ENCODE measurements at places on chromosomes 6 and 20. TPM values are rescaled to one million over a fixed set of nuclear protein-coding genes. Genes with fewer than 3 reads are reported as not detected.

GRCh38 chr20:22339091-22339881 is 245.1 kb downstream of the FOXA2 start:
- no peak for DNase-seq

DNA sequence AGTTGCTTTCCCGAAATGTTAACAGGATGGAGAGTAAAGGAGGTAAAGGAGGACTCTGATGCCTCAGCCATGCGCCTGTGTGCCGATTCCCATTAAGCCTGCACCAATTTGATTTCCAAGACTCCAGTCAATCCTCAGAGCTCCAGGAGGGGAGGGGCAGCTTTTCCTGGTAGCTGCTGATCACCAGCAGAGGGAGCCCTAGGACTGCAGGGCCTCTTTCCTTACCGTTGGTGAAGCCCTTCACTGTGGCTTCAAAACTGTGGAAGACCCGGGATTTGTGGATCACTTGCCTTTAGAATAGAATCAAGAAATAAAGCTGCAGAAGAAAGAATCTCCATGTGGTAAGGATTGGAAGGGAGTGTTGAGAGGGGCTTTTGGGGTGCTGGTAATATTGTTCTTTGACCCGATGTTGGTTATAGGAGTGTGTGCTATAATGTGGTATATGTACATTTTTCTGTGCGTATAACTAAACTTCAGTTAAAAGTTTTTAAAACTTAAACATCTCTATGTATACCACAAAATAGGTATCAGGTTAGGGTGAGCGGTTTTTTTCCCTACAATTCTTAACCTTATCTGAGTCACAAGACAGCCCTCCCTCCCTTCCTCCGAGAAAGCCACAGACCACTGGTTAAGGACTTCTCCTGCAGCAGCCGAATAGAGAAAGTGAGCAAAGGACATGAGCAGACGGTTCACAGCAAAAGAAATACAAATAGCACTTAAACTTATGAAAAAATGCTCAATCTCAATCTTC is 6.9 kb upstream of the OSER1 start:
- DNase-seq: peak; percentile 81

GRCh38 chr6:125781314-125781868 is 9.4 kb upstream of the NCOA7 start:
- no peak for DNase-seq

DNA sequence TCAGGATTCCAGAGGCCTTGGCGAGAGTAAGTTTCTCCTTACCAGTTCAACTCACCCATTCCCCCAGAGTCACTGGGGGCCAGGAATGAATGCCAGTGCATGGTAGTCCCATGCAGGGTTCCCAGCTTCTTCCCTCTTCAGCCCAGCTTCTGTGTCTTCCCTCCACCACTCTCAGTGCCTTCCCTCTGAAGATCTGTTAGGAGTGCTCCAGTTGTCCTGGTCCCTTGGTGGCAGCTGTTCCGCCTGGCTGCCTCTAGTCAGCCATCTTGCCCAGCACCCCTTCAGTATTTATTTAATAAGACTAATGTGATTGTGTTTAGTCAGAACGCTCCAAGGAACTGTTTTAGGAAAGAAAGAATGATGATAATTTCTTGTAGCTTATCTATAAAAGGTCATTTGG is 23.1 kb downstream of the FIG4 start:
- no peak for DNase-seq

DNA sequence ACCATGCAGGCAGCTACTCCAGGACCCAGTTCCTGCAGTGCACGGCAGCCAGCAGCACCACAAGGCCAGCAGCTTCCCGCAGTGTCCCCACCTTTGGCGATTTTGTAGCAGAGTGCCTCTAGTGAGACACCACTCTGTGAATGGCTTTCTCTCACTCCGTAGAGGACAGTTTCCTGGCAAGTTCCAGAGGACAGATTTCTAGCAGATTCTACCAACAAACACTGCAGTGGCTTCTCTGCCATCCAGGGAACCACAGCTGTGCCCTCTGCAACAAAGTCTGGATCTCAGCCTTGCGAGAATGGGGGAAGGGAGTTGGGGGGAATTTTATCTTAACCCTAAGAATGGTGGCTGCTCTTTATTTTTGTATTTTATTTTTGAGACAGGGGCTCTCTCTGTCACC is 28.7 kb downstream of the SNHG17 start:
- DNase-seq: no peak

DNA sequence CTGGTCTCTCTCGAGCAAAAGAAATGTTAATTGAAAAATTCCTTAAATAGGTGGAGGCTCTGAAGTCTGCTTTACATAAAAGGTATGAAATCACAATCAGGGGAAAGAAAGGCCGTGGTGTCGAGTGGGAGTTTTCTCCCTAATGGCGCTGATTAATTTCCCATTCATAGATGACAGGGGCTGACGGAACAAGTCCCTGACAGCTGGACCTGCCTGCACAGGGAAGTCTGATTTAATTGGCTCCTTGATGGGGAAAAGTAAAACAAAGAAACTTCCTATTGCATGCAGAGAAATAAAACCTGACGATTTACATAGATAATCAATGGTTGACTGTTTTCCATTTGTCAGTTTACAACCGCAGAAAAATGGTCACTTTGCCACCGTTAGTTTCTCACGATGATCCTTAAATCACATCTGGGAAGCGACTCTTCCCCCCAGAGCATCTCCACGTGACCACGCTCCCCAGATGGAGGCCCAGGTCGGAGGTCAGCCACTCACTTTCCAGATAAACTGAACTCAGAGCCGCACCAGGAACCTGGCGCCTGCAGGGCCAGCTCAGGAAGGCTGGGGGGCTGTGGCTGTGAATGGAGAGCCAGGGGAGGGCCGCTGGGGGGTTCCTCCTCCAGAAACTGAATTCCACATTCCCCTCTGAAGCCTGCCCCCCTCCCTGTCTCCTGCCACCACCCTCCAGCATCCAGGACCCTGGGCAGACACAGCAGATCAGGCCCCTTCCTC is 55.3 kb downstream of the DLL1 start:
- no peak for DNase-seq

DNA sequence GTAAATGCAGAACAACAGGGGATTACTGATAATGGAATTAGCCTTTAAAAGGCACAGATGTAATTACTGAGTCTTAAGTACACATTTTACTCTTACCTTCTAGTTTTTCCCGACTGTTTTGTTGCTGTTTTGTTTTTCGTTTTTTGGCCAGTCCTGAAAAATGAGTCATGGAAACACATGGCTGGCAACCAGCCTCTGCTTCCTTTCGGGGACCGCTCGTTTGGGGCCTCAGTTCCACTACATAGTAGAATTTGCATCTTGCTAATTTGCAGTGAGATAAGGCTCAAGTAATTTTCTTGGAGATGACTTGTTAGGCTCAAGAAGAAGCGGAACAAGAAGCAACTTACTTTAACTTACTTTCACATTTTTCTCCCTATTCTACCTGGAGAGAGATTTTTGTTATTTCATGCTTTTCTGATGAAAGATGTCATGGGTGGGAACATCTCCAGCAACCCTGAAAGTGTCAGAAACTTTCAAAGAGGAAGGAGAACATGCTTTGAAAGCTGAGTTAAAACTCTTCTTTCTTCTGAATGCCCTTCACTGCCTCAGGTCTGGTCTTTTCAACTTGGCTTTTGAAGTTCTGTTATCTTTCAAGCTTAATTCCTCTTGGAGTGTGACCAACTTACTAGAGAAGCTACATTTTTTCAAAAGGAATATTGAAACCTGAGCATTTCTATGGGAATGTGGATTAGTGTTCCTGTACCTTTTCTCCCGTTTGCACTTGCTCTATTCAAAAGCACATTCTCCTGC is 71.5 kb upstream of the HDAC2 start:
- DNase-seq: no peak

GRCh38 chr6:139917951-139918630 is 543.6 kb upstream of the CITED2 start:
- no peak for DNase-seq

- DNase-seq: no peak
These were observed 121.5 kb upstream of the MCHR2 start for GRCh38 chr6:100115407-100116101.

DNA sequence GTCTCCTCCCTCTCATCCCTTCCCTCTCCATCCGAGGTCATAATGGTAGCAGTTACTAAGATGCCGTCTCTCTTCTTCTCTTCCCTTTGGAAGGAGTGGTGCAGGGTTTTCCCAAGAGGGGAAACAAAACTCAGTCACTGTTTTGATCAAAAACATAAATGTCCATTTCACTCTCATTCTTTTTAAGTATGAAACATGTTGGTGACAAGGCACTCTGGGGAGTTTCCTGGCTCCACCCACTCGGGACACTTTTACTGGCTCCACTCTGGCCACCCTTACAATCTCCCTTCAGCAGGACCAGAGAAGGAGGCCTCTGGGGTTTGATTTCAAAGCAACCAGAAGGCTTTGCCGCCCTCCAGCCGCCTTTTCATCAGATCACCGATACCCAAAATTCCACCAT is 57.0 kb downstream of the FGD2 start:
- no peak for DNase-seq

DNA sequence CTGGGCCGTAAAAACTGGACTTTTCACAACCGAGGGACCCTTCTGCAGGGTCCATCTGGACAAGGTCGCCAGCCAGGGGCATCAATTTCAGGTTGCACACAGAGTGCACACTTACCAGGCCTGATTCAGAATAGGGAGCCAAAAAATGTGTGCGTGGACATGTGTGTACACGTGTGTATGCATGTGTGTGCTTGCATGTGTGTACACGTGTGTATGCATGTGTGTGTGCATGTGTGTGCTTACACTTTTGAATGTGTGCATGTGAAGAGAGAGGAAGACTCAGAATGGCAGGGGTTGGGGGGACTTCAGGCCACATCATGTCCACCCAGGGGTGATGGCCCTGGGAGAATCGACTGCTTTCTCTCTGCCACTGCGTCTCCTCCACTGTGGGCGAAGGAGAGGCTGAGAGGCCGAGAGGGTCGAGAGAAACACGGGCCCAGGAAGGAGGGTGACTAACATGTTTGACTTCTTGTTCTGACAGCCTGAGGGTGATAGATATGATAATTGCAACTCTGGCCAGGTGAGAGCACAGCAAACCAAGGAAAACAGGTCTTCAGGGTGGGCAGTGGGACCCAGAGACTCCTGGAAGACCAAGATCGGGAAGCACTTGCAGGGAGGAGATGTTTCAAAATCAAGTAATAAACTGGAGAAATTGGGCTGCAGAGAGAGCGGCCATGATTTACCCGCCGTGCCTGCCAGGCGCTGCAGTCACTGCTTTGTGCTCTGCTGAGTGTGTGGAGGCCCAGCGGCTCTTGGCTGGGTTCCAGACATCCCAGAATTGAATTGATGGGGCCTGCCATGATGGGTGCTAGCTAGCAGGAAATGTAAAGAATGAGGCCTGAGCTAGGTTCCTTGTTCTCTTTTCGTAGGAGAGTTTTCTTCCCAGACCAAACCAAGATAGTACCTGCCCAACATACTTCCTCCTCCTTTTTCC is 310.8 kb downstream of the QKI start:
- DNase-seq: no peak

DNA sequence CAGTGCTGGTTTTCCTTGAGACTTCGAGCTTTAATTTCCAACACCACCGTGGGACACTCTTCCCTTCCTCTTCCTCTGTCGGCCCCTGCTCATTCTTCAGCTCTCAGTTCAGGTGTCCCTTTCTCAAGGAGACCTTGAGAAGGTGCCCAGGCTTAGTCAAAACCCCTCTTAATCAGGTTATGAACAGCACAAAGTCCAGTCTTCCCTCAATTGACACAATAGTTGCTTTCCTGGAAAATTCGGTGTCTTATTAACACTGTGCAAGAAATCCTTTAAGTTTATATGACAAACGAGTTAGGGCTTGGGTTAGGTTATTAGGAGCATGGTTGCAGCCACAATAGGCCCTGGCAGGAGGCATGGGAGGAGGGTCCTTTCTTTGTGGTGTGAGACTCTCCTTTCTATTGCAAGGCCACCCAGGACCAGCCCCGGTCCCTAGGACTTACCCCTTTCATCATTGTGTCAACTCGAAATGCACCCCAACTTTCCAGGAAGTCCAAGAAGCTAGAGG is 1.5 kb upstream of the NSFL1C start:
- DNase-seq: peak; percentile 32

DNA sequence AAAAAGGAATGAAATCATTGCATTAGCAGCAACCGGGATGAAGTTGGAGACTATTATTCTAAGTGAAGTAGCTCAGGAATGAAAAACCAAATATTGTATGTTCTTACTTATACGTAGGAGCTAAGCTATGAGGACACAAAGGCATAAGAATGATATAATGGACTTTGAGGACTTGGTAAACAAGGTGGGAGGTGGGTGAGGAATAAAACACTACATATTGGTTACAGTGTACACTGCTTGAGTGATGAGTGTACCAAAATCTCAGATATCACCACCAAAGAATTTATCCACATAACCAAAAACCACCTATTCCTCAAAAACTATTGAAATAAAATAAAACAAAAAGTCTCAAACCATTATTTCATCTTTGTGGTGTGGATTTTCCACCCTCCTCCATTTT is 593.5 kb downstream of the TENT5A start:
- DNase-seq: no peak

GRCh38 chr6:123668063-123668462 is 31.3 kb upstream of the TRDN start:
- no peak for DNase-seq

- no peak for DNase-seq
These were observed 26.2 kb upstream of the NCOA3 start for GRCh38 chr20:47475419-47476044.

- DNase-seq: no peak
These were observed 90.0 kb upstream of the HMGCLL1 start for GRCh38 chr6:55669028-55669427.

- DNase-seq: no peak
These were observed 27.5 kb downstream of the NCOA7 start for GRCh38 chr6:125818225-125818657.

DNA sequence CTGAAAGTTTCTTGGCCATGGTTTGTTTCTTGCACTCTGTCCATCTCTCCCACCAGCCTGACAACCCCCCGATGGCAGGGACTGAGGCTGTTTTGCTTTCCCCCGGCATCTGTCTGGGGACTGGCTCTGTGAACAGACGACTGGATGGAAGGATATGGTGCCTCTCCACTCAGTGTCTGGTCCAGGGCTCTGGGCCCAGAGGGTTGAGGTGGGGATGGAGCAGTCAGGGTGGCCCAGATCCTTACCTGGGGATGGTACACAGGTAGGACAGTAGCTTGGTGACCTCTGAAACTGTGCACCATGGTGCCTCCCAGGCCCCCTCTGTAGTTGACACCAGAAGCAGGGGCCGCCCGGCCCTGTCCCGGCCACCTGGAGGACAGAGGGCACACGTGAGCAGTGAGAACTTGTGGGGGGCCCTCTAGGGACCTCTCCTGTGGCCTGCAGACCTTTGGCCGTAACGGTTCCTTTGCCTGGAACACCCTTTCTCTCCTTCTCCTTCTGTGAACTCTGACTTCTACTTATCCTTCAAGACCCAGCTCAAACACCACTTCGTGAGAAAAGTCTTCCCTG is 29.5 kb downstream of the KIAA1755 start:
- no peak for DNase-seq

GRCh38 chr6:134534708-134535149 is 216.8 kb upstream of the SGK1 start:
- DNase-seq: no peak

- DNase-seq: no peak
These were observed 36.1 kb downstream of the FGD2 start for GRCh38 chr6:37041521-37041920.

The PLCG1 gene
- total RNA-seq: 25.8 TPM

The ENPP1 gene
- 27.2 TPM for total RNA-seq

The SENP6 gene
- total RNA-seq: 42.3 TPM

The OSER1 gene
- 12.6 TPM for total RNA-seq

The MCHR2 gene
- total RNA-seq: not detected

The AIF1 gene
- 46.8 TPM for total RNA-seq

The HCK gene
- 12.8 TPM for total RNA-seq

The CST5 gene
- not detected for total RNA-seq

The SNAP91 gene
- not detected for total RNA-seq

The MMS22L gene
- total RNA-seq: 14.9 TPM

The ZC2HC1B gene
- total RNA-seq: not detected

The MCCD1 gene
- total RNA-seq: not detected

The HLA-DQB1 gene
- 12.1 TPM for total RNA-seq
